Activated T-cell treated with anti-CD3 and anti-CD28 coated beads, Interleukin-2, amount 50 U/mL, for 24 hours (primary cell): ENCODE measurements at places on chromosomes 12 and 14.
A peak's percentile ranks its signal among the peaks of the same experiment; 100 is the strongest.

DNA sequence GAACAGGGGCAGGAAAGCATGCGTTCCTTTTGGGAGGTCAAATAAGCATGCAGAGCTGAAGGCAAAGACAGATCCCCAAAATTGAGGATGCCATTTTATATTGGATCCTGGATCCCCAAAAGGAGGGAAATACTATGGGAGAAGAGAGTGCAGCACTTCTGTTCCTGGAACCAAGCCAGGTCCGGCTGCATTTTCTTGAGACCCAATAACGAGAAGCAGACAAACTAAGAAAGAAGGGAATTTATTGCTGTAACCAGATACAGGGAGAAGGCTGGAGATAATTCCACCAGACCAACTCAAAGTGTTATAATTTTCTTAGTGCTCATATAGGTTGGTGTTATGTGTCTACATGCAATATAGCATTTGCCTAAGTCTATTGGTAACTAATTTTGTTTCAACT, 60.8 kb downstream of the PDE6H start:
- no peak for DNase-seq

DNA sequence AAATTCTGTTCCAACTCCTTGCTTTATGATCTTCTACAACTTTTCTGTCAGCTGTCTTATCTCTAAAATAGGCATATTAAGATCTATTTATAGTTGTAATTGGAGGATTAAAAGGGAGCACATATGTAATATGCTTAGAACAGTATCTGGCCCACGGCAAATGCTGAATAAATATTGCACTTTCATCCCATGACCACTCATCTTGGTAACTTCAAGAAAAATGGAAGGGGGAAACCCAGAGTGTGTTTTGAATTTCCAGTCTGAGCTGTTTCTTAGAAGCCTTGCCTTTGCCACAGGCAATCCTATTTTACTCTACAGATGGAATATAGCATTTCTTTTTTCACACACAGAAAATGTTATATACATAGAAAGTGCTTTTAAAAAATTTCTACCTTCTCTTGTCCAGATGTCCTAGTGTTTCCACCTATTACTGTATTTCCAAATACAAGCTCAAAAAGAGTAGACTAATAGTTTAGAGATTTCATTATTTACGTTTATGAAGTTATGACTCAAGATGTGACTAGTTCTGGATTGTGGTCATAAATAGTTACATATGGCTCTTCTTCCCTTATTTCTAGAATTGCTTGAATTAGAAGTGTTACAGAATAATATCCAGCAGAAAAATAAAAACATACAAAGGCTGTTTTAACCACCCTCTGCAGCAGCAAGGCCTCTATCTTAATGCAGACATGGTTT, 6.2 kb upstream of the STXBP6 start:
- DNase-seq, result no peak

DNA sequence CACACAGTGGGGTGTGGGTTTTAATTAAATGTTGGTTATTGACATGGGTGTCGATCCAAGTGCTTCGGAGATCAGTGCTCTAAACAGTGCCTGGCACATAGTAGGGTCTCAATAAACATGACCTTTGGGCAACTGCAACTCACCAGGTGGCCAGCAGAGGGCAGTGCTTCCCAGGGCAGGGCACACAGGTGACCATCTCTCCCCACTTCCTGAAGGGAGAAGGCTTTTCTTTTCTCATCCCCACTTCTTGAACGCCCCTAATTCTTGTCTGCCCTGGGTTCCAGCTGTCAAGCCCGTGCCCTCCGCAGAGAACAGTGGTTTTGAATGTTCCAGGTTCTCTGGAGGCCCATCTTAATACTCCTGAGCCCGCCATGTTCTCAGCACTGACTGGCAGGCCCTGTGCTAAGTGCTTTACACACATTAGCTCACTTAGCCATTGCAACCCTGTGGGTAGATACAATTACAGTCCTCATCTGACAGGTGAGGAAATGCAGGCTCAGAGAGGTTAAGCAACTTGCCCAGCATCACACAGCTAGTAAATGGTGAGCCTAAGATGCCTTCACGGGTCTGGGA, 16.3 kb downstream of the RAPGEF3 start:
- peak; percentile 86 for DNase-seq

GRCh38 chr14:31208546-31209424, 1.2 kb upstream of the HECTD1 start:
- peak; percentile 55 for DNase-seq

- DNase-seq, result no peak
These were observed 28.5 kb downstream of the DAAM1 start for GRCh38 chr14:59217011-59217410.

- DNase-seq, result no peak
These were observed 93.2 kb upstream of the C14orf180 start for GRCh38 chr14:104486222-104486923.

GRCh38 chr14:84025106-84026012, 1504.6 kb upstream of the FLRT2 start:
- no peak for DNase-seq

DNA sequence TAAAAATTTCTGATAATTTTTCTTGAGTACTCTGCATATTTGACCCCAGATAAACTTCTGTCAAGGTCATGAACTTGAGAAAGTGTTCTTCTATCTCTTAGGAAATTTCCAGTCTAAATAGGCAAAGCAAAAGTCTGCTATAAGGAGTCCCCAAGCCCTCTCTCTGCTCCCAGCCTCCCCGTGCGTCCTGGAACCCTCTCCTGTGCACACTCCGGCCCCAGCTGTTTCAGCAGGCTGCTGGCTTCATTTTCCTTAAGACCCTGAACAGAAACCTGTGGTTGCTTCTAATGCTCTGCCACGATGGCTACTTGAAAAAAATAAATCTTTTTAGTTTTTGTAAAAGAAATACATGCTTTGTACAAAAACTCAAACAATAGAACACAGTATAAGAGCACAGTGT, 14.7 kb downstream of the KRT2 start:
- no peak for DNase-seq

- no peak for DNase-seq
These were observed 59.8 kb downstream of the PLEKHG3 start for GRCh38 chr14:64763801-64764621.

GRCh38 chr14:85295318-85295717, 234.6 kb upstream of the FLRT2 start:
- no peak for DNase-seq

- DNase-seq, result no peak
These were observed 21.1 kb downstream of the BDKRB2 start for GRCh38 chr14:96225745-96226151.

DNA sequence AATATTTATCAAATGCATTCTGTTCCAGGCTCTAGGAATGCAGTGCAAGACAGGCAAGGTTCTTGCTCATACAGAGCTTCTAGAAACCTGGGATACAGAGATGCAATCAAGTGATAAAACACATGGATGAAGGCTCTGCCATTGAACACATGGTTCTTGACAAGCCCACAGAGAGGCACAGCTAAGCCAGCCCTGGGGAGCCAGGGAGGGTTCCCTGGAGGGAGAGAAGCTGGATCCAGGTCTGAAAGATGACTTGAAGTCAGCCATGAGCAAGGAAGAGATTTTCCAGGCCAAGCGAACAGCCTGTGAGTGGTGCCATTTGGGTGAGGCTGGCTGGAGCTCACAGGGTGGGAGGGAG, 66.2 kb downstream of the IRF2BPL start:
- no peak for DNase-seq

DNA sequence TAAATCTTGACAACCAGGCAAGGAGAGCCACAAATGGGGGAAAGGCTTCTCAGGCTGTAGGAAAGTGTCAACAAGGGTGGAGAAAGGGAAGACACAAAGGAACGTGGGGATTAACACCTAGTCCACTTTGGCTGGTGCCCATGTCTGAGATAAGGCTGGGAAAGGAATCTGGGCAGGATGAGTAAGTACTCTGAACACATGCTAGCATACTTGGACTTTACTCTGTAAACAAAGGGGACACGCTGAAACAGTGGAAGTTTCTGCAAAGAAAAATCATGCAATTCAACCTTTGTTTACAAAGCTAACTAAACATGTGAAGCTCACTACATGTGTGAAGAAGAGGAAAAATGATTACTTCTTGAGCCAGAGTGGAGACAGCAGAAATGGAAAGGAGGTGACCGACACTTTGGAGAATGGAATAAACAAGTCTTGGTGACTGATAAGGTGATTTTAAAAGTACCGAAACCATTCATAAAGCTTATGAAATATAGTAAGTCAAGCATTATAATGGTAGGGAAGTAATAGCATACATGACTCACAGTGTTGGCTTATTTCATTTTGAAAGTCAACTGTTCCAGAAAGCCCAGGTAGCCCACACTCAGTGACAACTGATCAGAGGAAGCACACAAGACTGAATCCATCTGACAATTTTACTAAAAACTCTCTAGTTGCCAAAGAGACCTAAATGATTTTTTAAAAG, 13.2 kb downstream of the CPNE8 start:
- no peak for DNase-seq

DNA sequence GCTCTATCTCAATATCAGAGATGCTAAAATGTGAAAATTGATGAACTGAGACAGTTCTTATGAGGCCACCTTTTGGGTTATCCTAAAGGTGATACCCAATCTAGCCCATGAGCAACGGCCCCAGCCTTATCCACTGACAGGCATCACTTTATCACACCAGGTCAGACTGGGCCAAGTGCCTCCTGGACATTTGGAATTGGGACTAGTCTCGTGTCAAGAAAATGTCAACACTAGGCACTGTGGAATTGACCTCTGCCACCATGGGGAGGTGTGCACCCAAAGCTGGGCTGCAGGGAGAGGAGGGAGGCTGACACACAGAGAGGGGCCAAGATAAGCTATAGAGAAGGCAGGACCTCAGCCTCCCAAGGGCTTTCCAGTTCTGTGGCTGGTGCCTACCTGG, 78.5 kb upstream of the ZFP36L1 start:
- no peak for DNase-seq

DNA sequence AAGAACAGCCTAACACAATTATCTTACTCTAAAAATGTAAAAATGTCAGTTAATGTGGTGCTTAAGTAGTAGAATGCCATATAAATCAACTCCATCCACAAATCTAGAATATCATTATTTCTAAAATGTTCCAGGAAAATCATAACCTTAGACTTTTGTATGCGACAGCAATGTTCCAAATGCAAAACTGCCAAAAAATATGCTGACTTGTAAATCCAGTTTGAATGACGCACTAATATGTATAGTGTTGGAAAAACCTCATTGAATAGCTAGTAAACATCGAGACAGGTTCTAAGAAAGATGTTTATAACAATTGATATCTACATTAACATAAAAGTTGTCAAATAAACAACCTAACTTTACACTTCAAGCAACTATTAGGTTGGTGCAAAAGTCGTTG, 469.1 kb upstream of the PRICKLE1 start:
- DNase-seq, result no peak

DNA sequence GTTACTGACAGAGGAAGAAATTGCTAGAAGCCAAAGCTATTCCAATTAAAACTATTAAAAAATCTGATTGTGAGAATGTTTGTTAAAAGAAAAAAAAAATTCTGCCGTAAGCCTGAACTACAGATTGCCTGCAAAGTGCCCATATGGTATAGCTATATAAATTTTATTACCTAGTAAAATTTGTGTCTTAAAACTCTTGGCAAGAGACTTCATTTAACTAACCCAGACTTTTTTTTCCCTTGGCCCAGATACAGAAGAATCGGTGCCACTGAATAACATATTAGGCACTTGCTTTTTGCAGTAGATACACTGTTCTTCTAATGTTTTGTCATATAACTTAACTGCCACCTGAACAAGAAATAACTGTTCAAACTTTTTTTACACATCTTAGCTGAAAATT, 125.5 kb downstream of the RPS29 start:
- DNase-seq, result no peak

GRCh38 chr12:132071830-132072384, 72.2 kb downstream of the DDX51 start:
- DNase-seq, result no peak

GRCh38 chr12:67827820-67828383, 161.3 kb upstream of the IFNG-AS1 start:
- peak; percentile 59 for DNase-seq

- peak; percentile 59 for DNase-seq
These were observed 2.3 kb downstream of the OTUB2 start for GRCh38 chr14:94028450-94028826.

GRCh38 chr12:132270969-132271754, 58.2 kb downstream of the GALNT9 start:
- DNase-seq, result no peak

- DNase-seq, result no peak
These were observed 240.5 kb downstream of the PPFIA2 start for GRCh38 chr12:81518638-81519037.

DNA sequence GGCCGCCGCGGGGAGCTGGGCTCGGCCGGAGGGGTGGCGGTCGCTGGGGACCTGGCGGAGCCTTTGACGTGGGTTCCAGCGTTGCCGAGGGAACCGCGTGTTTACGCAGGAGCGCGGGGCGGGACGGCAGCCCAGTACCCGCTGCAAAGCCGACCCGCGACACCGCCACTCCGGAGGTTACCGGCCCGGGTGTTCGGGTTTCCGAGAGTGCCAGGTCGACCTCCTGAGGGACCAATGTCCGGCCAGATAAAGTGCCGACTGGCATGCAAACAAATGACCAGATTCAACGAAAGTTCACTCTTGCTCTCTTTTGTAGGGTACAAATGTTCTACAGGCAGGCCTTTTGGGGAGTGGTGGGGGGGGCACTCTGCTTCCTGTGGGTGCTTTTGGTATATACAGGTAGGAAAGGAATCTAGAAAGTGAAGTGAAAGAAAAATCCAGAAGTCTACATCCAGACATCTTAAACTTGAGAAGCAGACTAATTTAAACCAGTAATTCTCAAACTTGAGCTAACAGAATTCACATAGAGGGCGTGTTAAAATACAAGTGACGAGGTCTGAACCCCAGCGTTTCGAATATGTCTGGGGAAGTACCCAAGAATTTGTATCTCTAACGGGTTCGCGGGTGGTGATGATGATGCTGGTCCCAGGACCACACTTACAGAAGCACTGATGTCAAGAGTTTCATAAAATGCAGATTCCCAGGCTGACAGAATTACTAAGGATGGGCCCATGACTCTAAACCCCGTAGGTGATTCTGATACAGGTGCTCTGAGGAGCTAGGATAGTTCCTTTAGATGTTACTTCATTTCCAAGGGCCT, at the start of gene GPR135:
TSS of gene GPR135 (minus strand) at position 65 of the 820 bp plus-strand sequence. CDS start 154 bp downstream, outside the sequence.
- DNase-seq, result peak; percentile 68

DNA sequence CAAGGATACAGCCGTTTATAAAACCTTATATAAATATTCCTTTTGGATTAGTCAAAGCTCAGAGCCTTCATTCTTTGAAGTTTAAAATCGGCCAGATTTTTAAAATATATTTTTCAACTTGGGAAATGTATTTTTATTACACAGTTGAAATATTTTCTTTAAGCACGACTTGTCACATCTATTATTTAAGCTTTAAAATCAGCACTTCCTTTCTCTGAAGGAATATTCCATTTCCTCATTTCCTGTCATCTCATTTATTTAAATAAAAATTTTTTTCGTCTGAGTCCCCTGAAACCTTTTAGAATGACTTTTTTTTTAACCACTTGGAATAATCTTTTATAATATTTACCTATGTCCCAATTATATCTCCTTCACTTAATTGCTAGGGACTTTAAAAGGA, 107.5 kb upstream of the PDE3A start:
- no peak for DNase-seq

DNA sequence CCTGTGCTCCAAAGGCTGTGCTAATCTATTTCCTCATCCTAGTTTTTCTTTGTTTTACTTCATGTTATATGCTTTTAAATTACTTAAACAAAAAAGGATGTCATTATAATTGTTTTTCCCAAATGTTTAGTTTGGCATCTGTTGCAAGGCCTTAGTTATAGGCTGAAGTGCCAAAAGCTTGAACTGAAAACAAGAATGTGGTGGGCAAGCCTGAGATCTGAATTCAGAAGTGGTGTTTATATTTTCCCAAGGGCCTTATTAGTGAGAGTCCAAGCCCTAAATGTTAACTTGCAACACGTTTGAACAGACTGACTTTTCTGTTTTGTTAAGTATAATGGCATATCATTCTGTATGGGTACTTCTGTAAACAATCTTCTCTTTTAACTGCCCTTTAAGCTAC, 326.8 kb downstream of the CCDC91 start:
- no peak for DNase-seq
